ENCODE measurements at places on chromosomes 5 and 9.

DNA sequence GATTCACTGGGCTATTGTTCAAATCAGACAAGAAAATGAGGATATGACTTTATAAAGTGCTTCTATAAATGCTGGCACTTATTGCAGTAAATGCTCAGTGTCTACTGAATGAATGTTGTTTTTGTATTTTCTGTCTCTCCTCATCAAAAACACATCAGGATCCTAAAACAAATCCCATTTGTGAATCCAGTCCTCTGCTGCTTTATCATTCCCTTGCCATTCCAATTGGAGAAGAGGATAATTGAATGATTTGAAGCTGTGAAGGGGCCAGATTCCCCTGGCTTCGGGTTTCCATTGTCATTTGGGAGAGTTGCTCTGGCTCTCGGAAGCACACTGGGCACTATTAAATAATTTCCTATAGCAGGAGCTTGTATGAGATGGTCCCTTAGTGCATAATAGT, 666.8 kb downstream of the ACTL7B start:
- no peak for DNase-seq

GRCh38 chr5:134171972-134172371, 4.8 kb downstream of the SKP1 start:
- no peak for DNase-seq

GRCh38 chr5:179060116-179061008, at the start of gene ZNF354C:
TSS of gene ZNF354C (plus strand) at chr5:179060373. CDS start at chr5:179062069, 1,696 bp downstream.
- DNase-seq, result peak; percentile 89

DNA sequence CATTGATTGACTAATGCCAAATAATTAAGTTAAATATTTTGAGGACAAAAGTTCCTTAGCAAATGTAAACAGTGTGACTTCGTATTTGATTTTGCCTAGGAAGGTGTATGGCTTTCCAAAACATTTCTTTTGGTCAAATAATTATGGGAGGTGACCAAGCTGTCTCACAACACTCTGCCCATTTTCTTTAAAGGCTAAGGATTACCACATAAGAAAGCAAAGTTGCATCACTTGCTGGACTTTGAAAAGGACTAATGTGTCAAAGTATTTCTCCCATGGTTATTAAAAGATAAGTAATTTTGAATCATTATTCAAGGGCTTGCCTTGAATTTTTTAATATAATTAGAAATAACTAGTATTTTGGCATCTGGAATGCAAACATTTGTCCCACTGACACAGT, 74.7 kb downstream of the HAPLN1 start:
- DNase-seq, result no peak

GRCh38 chr9:23659346-23660006, 166.6 kb downstream of the ELAVL2 start:
- no peak for DNase-seq

GRCh38 chr5:113122053-113122452, 145.5 kb downstream of the DCP2 start:
- DNase-seq, result no peak

DNA sequence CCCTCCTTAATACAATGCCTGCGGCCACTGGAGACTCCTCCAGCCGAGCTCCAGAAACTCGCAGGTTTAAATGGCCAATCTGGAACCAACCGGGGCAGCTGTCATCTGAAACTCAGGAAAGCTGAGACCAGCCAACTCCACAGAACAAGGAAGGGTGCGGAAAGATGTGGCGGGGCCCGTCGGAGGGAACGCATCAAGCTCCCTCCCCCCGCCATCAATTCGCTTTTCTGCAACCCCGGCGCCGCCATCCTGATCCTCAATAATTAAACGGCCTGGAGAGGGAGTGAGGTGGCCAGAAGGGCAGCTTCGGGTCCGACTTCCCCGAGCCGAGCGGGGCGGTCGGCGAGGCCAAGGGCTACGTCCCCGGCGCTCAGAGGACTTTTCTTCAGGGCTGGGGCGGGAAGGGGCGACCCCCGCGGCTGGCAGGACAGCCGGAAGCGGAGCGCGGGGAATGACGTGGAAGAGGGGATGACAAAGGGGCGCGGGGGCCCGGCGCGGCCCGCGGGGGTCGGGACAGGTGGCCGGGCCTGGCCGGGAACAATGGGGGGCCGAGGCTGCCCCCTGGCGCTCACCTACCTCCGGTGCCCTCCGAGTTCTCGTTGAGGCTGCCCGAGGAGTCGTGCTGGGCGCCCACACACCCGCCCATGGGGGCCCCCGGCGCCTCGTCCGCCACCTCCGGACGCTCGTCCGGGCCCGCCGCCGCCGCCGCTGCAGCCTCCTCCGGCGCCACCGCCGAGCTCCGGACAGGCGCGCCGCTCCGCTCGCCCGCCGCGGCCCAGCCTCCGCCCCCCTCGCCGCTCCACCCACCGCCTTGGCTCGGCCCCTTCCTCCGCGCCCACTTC, at the start of gene UBTD2:
Gene UBTD2, minus strand, starts transcription at position 745 of the 842 bp plus-strand sequence. Its CDS starts 99 bp downstream, at position 646.
- peak; percentile 71 for DNase-seq

GRCh38 chr5:124824637-124825158, 78.3 kb upstream of the ZNF608 start:
- DNase-seq, result no peak

Data from CD4-positive, alpha-beta T cell treated with Interleukin-1 beta for 1 hour (primary cell).